ENCODE measurements at places on chromosomes 7 and 10.
A peak's percentile ranks its signal among the peaks of the same experiment; 100 is the strongest.

DNA sequence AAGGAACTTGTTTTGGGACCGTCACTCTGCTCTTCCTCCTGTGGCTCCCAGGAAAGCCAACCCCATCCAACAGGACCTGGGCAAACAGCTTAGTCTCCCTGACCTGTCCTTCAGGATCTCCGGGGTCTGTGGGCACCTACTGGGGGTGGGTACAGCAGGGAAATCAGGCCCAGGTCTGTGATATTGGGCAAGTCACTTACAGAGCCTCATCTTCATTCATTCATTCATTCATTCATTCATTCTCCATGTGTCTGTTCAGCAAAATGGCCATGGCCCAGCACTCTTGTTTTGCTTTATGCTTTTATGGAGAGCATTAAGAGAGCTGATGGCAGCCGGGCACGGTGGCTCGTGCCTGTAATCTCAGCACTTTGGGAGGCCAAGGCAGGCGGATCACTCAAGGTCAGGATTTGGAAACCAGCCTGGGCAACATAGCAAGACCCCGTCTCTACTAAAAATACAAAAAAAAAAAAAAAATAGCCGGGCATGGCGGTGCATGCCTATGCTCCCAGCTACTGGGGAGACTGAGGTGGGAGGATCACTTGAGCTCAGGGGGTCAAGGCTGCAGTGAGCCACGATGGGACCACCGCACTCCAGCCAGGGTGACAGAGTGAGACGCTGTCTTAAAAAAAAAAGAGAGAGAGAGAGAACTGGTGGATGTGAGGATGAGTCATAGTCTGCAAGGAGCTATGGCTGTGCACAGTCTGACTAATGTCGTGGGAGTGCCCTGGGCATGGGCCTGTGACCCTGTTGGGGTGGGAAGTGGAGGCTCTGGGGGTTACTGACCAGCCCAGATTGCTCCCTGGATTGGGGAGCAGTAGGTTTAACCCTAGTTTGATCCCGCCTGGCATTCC, 54.3 kb downstream of the CLIP2 start:
- DNase-seq: no peak

GRCh38 chr10:106327747-106328146, 836.8 kb downstream of the SORCS1 start:
- no peak for DNase-seq

- DNase-seq: peak; percentile 13
These were observed 116.8 kb upstream of the PRSS1 start for GRCh38 chr7:142632271-142633134.

- peak; percentile 40 for DNase-seq
These were observed 42.8 kb upstream of the RNF216 start for GRCh38 chr7:5824297-5824610.

GRCh38 chr7:143225047-143225446, 3.2 kb downstream of the TAS2R40 start:
- DNase-seq: no peak

- DNase-seq: no peak
These were observed 67.5 kb upstream of the ZMIZ1 start for GRCh38 chr10:79001082-79001885.

DNA sequence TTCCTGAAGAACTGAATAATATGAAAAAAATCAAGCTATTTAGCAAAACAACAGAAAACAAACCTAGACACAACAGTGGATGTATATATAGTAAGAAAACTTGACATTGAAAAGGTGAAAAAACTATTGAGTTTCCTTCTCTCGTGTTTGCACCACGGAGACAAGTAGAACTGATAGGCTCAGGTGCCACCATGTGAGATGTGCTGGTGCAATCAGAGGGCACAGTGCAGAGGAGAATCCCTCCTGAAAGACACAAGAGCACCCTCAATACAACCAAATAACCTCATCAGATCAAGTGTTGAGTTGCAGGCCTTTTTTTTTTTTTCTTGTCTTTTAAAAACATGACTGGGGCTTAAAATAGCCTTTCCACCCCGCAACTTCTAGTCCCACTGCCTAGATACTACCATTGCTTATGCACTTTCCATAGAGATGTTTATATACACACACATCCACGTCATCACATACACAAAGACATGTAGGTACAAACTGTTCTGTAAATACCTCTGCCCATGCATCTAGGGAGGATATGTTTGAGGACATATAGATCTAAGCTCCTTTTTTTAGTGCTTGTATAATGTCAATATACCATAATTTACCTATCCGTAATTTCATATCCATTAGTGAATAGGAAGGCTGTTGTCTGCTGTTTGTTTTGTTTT, 54.1 kb downstream of the UBE2H start:
- DNase-seq: no peak

GRCh38 chr10:81036257-81036656, 498.6 kb downstream of the SH2D4B start:
- no peak for DNase-seq

- no peak for DNase-seq
These were observed 51.4 kb downstream of the FBXW4 start for GRCh38 chr10:101643546-101643945.

- DNase-seq: no peak
These were observed 1.8 kb downstream of the LRRC17 start for GRCh38 chr7:102914585-102914984.

GRCh38 chr10:28676968-28677887, at the start of gene BAMBI:
Gene BAMBI, plus strand, starts transcription at chr10:28677521. Its CDS starts 377 bp downstream, at chr10:28677898.
- DNase-seq: peak; percentile 74

- no peak for DNase-seq
These were observed 57.9 kb upstream of the INSYN2A start for GRCh38 chr10:127254276-127254675.

GRCh38 chr7:135383525-135384175, 126.3 kb downstream of the CNOT4 start:
- DNase-seq: no peak

GRCh38 chr7:116280803-116281202, 70.5 kb downstream of the TES start:
- DNase-seq: no peak

- DNase-seq: no peak
These were observed 11.0 kb upstream of the AHCYL2 start for GRCh38 chr7:129213828-129214227.

DNA sequence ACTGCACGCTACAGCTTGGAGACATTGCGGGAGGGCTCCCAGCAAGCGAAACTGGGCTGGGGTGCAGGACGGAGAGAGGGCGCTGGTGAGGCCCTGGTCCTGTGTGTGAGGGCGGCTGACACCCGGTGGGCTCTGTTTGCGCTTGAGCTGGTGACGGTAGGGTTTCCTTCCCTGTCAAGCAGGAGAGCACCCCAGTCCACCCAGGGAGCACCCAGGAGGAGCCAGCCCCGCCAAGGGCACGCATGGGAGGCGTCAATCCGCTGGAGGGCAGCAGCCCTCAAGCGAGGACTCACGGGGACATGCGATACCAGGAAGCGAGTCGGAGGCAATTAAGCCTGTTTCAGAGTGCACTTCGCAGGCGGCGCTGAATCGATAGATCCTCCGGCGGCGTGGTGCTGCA, 109.4 kb downstream of the MAD1L1 start:
- DNase-seq: no peak

GRCh38 chr7:520503-521161, 986 bp upstream of the PDGFA start:
- DNase-seq: no peak

GRCh38 chr7:16115374-16115773, 306.0 kb downstream of the CRPPA start:
- no peak for DNase-seq

DNA sequence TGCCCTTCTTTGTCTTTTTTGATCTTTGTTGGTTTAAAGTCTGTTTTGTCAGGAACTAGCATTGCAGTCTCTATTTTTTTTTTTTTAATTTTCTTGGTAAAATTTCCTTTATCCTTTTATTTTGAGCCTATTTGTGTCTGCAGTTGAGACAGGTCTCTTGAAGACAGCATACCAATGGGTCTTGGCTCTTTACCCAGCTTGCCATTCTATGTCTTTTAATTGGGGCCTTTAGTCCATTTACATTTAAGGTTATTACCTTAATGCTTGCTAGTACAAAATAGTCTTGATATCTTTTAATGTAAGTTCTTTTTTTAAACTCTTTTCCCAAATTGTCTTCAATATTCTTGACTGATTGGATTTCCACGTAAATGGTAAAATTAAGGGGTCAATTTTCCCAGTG, 398.3 kb upstream of the CHRM2 start:
- no peak for DNase-seq

- no peak for DNase-seq
These were observed 128.2 kb upstream of the CHST15 start for GRCh38 chr10:124221356-124222317.

DNA sequence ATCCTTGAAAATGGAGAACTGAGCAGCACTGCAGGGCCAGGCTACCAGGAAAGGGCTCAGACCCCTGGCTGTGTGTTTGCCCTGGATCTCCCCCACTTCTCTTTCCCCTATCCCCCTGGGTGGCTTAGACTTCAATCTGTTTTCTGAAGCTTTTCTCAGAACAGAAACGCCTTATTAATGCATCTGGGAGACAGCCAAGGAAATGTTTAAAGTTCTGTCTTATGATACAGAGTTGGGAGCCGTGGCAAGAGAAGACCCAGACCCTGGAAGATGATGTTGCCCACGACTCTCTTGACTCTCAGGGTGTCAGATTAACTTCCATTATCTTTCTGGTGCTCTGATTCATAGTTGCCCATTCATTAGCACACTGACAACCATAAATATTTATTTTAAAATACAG, 107.1 kb downstream of the EBLN1 start:
- DNase-seq: no peak

DNA sequence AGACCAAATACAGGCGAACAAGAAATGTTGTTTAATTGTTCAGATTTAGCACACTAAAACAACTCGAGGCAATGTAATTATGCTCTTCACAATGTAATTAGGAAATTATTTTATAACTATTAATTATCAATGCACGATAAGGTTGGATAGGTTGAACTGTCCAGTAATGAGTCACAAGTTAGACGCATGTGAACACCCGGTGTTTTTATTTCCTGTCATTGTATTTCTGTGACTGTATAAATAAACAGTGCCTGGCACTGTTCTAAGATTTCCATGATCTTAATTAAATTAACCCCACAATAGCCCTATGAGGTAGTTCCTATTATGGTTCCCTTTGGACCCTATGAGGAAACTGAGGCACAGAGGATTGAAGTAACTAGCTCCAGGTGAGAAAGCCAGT, 26.2 kb downstream of the C10orf105 start:
- DNase-seq: no peak

DNA sequence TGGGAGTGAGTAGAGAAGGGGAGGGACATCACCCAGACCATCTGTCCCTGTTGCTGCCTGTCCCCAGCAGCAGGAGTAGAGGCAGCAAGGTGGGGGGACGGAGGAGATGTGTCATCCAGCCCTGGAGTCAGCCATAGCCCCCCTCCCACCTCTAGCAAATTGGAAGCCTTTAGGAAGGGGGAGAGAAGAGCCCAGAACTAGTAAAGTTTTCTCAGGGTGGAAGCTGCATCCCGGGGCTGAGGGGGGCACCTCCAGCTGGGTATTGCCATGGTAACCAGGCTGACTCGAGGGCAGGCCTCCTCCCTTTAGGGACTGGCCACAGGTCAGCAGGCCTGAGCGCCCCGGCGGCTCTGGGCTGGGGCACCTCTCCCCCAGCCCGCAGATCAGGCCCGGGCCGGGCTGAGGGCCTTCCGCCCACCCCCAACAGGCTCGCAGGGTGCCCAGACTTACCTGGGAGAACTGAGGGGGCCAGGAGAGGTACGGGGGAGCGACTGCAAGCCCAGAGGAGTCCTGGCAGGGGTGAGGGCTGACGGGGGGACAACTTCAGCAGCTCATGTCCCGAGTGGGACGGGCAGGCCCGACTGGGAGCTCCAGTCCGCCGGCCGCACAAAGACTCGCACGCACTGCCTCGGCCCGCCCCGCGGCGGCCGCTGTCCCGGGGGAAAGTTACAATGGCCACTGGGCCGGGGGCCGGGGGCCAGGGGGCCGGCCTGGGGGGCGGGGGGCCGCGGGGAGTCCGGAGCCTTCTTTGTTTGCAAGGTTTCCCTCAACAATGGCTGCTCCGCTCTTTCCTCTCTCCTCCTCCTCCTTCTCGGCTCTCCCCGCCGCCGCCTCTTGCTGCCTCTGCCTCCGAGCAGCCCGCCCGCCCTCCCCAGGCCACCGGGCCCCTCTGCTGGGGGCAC, 6.0 kb downstream of the LDB1 start:
- no peak for DNase-seq

- no peak for DNase-seq
These were observed 13.2 kb downstream of the SHOC2 start for GRCh38 chr10:110932505-110933180.

GRCh38 chr7:156050636-156051569, 238.6 kb upstream of the SHH start:
- DNase-seq: no peak

GRCh38 chr10:11162828-11163599, 145.3 kb downstream of the CELF2 start:
- DNase-seq: peak; percentile 50

GRCh38 chr7:153657182-153657800, 394.9 kb upstream of the DPP6 start:
- DNase-seq: no peak

DNA sequence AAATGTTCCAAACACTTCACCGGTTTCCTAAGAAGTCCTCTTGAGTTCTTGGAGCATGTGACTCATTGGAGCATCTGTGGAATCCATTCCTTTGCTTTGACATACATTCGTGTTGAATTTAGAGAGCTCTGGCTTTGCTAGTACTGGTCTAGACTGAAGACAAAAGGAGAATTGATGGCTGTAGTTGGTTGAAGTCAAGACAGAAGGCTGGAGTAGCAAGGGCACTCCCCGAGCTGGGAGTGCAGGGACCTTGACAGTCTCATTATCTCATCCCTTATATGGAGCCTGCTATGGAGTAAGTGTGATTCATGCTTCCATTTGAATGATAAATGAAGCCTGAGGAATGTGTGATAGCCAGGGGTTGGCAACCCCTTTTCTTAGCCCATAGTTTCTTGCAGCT, 1249.1 kb downstream of the TYW1 start:
- no peak for DNase-seq

DNA sequence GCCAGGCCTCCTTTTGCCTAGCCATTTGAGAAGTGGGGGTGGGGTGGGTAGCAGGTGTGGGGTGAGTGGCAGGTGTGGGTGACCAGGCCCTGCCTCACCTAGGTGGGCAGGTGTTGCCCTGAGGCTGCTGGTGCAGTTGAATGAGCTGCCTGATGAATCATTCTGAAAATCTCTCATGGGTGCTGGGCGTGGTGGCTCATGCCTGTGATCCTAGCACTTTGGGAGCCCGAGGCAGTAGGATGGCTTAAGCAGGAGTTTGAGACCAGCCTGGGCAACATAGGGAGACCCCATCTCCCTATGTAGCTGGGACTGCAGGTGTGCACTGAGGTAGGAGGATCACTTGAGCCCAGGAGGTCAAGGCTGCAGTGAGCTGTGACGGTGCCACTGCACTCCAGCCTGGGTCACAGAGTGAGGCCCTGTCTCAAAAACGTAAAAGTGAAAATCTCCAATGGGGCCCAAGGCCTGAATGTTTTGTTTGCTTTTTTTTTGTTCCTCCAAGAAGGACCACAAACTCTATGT, 17.7 kb downstream of the TSPAN14 start:
- no peak for DNase-seq

Data from stimulated activated CD4-positive, alpha-beta T cell treated with anti-CD3 and anti-CD28 coated beads, TNF-alpha, amount 100 ng/mL, for 1 hour (primary cell).